B cell (primary cell): ENCODE measurements at places on chromosomes 5 and 9. TPM values are rescaled to one million over a fixed set of nuclear protein-coding genes. Genes with fewer than 3 reads are reported as not detected.

The REEP2 gene
- not detected in 2 replicates for polyA plus RNA-seq

The SLC6A3 gene
- polyA plus RNA-seq, result 0.01 and 0.19 TPM in 2 replicates

- H3K27ac ChIP-seq, result no peak overlapping the region
- peak; percentile 45 for DNase-seq
- H3K36me3 ChIP-seq, result no peaks in the 10 kb centered on the region
- H3K4me1 ChIP-seq, result no peaks in the 10 kb centered on the region
Measured at GRCh38 chr5:35777358-35778087, 79.2 kb upstream of the IL7R start.

- H3K27me3 ChIP-seq, result no peaks in the 10 kb centered on the region
- no peak overlapping the region for H3K27ac ChIP-seq
- H3K36me3 ChIP-seq, result no peaks in the 10 kb centered on the region
- DNase-seq, result no peak
Measured at GRCh38 chr5:79829260-79829659, 139.6 kb downstream of the CMYA5 start.

The GABBR2 gene
- polyA plus RNA-seq, result 0.03 TPM in 1 of 2 replicates, not detected in the other

DNA sequence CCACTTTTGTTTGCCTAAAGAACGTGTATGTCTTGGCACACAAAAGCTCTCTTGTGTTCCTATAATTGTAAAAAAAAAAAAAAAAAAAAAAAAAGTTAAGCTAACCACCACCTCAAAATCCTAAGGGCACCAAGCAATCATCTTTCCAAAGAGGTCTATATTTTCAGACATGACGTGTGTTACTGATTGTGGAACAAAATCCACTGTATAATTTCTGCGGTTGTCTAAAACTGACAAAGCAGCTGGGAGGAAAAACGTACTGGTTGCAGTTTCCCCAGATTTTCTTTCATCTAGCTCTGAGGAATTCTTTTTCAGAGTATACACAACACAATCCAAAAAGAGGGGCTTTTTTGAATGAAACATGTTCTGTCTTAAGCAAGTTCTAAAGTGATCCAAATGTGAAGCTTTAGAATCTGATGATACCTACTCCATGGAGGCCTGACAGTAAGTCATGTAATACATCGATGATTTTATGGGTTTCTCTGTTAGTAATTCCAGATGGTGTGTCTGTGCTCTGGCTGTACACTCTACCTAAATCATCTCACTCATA lies 375.6 kb upstream of the NUDT12 start:
- H3K36me3 ChIP-seq, result no peaks in the 10 kb centered on the region
- no peaks in the 10 kb centered on the region for H3K4me1 ChIP-seq
- no peaks in the 10 kb centered on the region for H3K27me3 ChIP-seq

The TOR2A gene
- polyA plus RNA-seq, result 19.1 and 26.5 TPM in 2 replicates

- peak; percentile 46 for DNase-seq
- peaks cover 49% of the 10 kb centered on the region for H3K27me3 ChIP-seq
- no peak overlapping the region for H3K27ac ChIP-seq
- peaks cover 14% of the 10 kb centered on the region for H3K4me1 ChIP-seq
Measured at GRCh38 chr9:137052998-137053943, 590 bp downstream of the ENTPD2 start.

The CNTNAP3B gene
- 0.25 TPM in 1 of 2 replicates, not detected in the other for polyA plus RNA-seq

GRCh38 chr5:106092455-106092854 lies 1578.3 kb downstream of the EFNA5 start:
- H3K27me3 ChIP-seq, result no peaks in the 10 kb centered on the region
- H3K36me3 ChIP-seq, result no peaks in the 10 kb centered on the region
- no peaks in the 10 kb centered on the region for H3K4me1 ChIP-seq
- no peak overlapping the region for H3K27ac ChIP-seq
- H3K4me3 ChIP-seq, result no peak overlapping the region
- no peak for DNase-seq

DNA sequence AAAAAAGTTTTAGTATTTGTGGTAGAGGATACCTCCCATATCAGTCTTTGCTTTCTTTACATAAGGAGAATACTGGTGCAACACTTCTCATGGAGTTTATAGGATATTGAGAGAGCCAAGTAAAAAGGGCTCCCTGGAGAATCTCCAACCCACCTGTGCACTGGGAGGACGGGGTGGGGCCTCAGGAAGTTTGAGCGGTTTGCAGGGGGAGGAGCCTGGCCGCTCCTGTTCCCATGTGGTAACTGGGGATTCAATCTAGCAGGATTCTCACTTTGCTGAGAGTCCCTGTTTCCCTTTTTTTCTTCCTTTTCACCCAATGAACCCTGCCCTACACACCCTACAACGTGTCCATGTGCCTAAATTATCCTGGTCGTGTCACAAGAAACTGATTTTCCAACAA lies 82.8 kb downstream of the APTX start:
- no peaks in the 10 kb centered on the region for H3K4me1 ChIP-seq
- H3K36me3 ChIP-seq, result no peaks in the 10 kb centered on the region
- no peak for DNase-seq
- no peak overlapping the region for H3K4me3 ChIP-seq
- no peak overlapping the region for H3K27ac ChIP-seq

DNA sequence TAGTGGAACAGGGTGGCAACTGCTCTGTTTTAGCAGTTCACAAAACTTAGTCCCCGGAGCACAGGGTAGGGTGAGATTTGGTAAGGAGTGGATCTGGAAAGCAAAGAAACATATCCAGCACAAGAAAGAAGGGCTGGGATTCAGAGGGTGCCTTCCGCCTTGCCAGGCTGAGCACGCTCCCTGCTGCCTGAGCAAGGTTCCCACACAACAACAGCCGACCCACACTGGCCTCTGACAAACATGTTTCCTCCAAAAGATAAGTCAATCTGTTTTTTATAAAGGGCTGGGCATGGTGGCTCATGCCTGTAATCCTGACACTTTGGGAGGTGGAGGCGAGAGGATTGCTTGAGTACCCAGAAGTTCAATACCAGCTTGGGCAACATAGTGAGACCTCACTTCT lies 45.8 kb downstream of the RAB3C start:
- no peaks in the 10 kb centered on the region for H3K36me3 ChIP-seq
- H3K27me3 ChIP-seq, result peaks cover 3% of the 10 kb centered on the region
- no peaks in the 10 kb centered on the region for H3K4me1 ChIP-seq

DNA sequence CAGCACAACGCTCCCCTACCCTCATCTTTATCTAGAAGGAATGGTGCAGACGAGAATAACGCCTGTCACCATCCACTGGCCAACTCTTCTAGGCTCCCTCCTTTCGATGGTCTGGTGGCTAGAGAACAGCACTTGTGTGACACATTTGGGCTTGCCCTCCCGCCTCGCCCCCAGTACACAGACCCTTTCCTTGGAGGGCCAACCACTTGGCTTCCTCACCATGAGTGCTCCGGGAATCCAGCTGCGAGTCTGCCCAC lies 1.4 kb downstream of the GNAQ start:
- H3K27me3 ChIP-seq, result peaks cover 46% of the 10 kb centered on the region
- peak overlapping the region; percentile 0 for H3K4me3 ChIP-seq
- H3K36me3 ChIP-seq, result no peaks in the 10 kb centered on the region
- H3K27ac ChIP-seq, result no peak overlapping the region
- DNase-seq, result no peak

- H3K27ac ChIP-seq, result no peak overlapping the region
- H3K36me3 ChIP-seq, result no peaks in the 10 kb centered on the region
- no peaks in the 10 kb centered on the region for H3K4me1 ChIP-seq
- no peak overlapping the region for H3K4me3 ChIP-seq
- no peaks in the 10 kb centered on the region for H3K27me3 ChIP-seq
Measured at GRCh38 chr5:92594031-92594430, 987.0 kb downstream of the NR2F1-AS1 start.

The FLT4 gene
- polyA plus RNA-seq, result 0.01 and 0.61 TPM in 2 replicates

GRCh38 chr9:108444400-108445358 lies 411.1 kb downstream of the ACTL7B start:
- no peak for DNase-seq
- H3K4me1 ChIP-seq, result no peaks in the 10 kb centered on the region
- no peak overlapping the region for H3K27ac ChIP-seq
- no peaks in the 10 kb centered on the region for H3K27me3 ChIP-seq
- no peak overlapping the region for H3K4me3 ChIP-seq
- H3K36me3 ChIP-seq, result no peaks in the 10 kb centered on the region

DNA sequence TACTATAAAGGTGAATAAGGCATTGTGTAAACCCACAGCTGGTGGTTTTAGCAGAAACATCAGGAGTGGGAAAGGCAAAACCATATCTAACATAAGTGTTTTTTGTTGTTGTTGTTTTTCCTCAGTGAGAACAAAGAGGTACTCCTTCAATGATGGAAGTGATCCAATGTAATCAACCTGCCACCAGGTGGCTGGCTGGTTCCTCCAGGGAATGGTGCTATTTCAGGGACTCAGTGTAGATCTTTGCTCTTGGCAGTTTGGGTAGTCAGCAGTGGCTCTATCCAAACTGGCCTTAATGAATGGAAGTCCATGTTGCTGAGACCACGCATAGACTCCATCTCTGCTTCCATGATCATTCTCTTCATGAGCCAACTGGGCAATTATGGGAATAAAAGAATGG lies 10.8 kb downstream of the DMRTA1 start:
- peaks cover 15% of the 10 kb centered on the region for H3K27me3 ChIP-seq
- DNase-seq, result no peak
- no peaks in the 10 kb centered on the region for H3K36me3 ChIP-seq
- H3K4me3 ChIP-seq, result no peak overlapping the region

GRCh38 chr5:157596487-157596886 lies 20.9 kb upstream of the ADAM19 start:
- peaks cover 95% of the 10 kb centered on the region for H3K4me1 ChIP-seq
- H3K36me3 ChIP-seq, result no peaks in the 10 kb centered on the region
- H3K4me3 ChIP-seq, result peak overlapping the region; percentile 31
- no peaks in the 10 kb centered on the region for H3K27me3 ChIP-seq
- DNase-seq, result peak; percentile 87

The SPAAR gene
- not detected in 2 replicates for polyA plus RNA-seq

- H3K27me3 ChIP-seq, result no peaks in the 10 kb centered on the region
- H3K36me3 ChIP-seq, result no peaks in the 10 kb centered on the region
- no peak overlapping the region for H3K27ac ChIP-seq
Measured at GRCh38 chr9:131045300-131046092, 36.5 kb downstream of the LAMC3 start.

The TMEM232 gene
- polyA plus RNA-seq, result 0.49 and 0.72 TPM in 2 replicates

The HSPA4 gene
- polyA plus RNA-seq, result 18.1 and 36.1 TPM in 2 replicates

The SLC4A9 gene
- polyA plus RNA-seq, result 0.10 and 0.33 TPM in 2 replicates

DNA sequence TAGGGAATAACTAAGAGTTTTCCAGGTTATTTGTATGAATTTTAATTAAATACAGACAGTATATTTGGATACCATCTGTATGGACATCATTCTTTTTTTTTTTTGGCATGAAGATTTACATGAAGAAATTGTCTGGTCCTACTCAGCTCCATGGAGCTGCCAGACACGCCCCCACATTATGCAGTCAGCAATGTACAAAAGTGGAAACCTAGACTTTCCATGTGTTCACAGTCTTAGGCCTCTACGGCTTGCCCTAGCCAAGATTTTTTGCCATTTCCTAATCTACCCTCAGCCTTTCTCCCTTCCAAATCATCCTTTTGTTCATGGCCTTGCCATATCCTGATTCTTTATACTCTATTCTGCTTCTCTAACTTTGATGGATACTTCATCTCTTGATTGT lies 207.1 kb downstream of the SGCD start:
- no peak overlapping the region for H3K4me3 ChIP-seq
- no peak for DNase-seq
- no peaks in the 10 kb centered on the region for H3K27me3 ChIP-seq
- H3K36me3 ChIP-seq, result no peaks in the 10 kb centered on the region

GRCh38 chr5:159021901-159022556 lies 77.7 kb downstream of the EBF1 start:
- H3K4me1 ChIP-seq, result peaks cover 15% of the 10 kb centered on the region
- H3K27me3 ChIP-seq, result no peaks in the 10 kb centered on the region
- H3K36me3 ChIP-seq, result peaks cover under 1% of the 10 kb centered on the region
- H3K27ac ChIP-seq, result no peak overlapping the region
- H3K4me3 ChIP-seq, result no peak overlapping the region

DNA sequence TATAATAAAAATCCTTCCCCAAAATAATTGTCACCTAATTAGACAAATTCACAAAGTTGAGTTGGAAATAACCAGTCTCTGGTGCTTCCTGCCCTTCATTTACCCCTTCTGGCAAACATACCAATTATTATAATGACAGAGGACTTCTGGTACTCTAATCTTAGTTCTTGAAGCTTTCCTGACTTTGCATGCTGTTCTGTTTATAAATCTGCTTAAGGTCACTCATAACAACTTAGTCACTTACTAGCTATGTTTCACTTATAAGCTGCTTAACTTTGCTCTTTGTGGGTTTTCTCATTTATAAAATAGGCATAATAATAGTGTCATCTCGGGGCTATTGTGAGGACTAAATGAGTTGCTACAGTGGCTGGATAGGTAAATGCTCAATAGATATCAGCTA lies 446.5 kb downstream of the EFNA5 start:
- no peaks in the 10 kb centered on the region for H3K4me1 ChIP-seq
- DNase-seq, result no peak
- no peak overlapping the region for H3K4me3 ChIP-seq
- H3K36me3 ChIP-seq, result no peaks in the 10 kb centered on the region

DNA sequence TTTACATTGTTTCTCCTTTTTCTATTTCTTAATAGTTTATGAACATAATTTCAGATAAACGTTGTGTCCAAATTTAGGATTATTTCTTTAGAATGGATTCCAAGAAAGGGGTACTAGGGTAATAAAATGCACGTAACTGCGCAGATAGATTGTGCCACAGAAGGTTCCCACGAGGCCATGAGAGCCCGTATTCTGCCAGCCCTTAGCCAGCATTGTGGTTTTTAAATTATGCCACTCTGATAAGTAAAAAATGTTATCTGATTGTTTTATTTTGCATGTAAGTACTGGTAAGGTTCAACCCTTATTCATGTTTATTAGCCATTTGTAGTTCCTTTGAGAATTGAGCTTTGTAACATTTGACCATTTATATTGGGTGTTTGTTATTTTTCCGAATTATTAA lies 88.7 kb downstream of the PRKACG start:
- H3K36me3 ChIP-seq, result peaks cover 5% of the 10 kb centered on the region
- peaks cover under 1% of the 10 kb centered on the region for H3K4me1 ChIP-seq
- no peaks in the 10 kb centered on the region for H3K27me3 ChIP-seq
- DNase-seq, result no peak

DNA sequence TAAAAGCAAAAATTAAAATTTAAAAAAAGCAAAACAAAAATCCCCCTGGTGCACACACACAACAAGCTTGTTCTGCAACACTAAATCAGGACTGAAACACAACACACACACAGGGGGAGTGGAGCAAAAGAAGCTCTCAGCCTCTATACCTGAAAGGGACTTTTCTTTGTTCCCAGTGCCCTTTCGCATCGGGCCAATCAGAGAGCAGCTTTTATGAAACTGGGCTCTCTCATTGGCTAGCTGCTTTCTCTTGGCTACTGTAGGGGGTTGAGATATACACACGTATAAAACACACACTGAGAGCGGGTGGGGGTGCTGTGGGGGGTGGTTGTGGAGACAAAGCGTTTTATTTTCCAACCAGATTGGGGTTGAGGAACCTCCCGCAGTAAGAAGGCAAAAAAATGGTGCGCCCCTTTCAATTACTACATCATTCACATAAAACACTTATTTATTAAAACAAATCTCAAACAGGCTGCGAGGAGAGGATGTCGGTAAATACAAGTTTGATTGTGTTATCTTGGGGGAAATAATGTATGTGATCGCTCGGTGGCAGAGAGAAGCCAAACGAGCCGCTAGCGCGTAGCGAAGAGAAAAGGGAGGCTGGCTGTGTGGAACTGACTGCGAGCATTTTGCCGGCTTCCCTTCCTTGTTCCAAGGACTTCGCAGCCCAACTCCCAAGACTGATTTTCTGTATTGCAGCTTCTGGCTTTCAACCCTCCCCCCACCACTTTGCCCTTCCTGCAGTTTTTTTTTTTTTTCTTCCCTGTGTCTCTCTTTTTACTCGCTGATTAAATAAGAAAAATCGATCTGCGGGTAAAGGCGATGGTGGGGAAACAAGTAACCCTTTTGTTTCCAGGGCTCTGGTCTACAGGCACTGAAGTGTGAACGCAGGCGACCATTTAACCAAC lies 2.5 kb upstream of the ZNF608 start:
- peak; percentile 90 for DNase-seq
- peak overlapping the region; percentile 90 for H3K27ac ChIP-seq
- H3K36me3 ChIP-seq, result no peaks in the 10 kb centered on the region
- H3K4me3 ChIP-seq, result peak overlapping the region; percentile 72
